Lower leg skin (tissue), 4 donors: ENCODE measurements at places on chromosomes 2 and 18. TPM values are rescaled to one million over a fixed set of nuclear protein-coding genes. Genes with fewer than 3 reads are reported as not detected.

AKAIN1 gene
- not detected for total RNA-seq

HOXD8 gene
- 2.4 TPM for total RNA-seq

PRR30 gene
- not detected for total RNA-seq

PPIG gene
- total RNA-seq = 23.5 TPM

SLC35F6 gene
- 96.7 TPM for total RNA-seq

NCKAP5 gene
- total RNA-seq = 5.1 TPM

- DNase-seq = no peak
Observed at GRCh38 chr2:220857368-220857767, 714.7 kb downstream of the EPHA4 start.

DNA sequence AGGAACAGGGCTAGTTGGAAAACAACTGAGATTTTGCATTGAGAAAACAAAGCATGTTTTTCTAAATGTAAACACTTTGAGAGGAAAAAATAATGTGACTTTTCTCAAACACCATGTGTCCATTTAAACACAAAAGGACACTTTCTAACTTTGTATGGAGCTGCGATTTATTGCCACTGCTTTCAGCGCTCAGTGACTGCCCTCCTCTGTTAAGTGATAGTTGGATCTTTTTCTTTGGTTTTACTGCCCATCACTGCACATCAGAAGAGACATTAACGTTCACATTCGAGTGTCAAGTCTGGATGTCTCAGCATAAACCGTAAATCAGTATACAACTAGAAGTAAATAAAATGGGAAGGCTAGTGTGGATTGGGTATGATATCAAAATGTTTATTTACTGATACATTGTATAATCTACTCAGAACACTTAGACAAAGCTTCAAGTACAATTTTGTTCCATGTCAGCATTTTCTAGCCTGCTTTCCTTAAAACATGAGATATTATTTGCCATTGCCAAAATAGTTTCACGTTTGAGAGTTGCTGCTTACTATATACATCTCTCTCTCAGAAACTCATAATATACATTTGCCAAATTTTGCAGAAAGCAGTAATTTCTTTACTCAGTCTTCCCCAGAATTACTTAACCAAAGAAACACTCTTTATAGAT, 237.6 kb downstream of the IKZF2 start:
- DNase-seq = no peak

DNA sequence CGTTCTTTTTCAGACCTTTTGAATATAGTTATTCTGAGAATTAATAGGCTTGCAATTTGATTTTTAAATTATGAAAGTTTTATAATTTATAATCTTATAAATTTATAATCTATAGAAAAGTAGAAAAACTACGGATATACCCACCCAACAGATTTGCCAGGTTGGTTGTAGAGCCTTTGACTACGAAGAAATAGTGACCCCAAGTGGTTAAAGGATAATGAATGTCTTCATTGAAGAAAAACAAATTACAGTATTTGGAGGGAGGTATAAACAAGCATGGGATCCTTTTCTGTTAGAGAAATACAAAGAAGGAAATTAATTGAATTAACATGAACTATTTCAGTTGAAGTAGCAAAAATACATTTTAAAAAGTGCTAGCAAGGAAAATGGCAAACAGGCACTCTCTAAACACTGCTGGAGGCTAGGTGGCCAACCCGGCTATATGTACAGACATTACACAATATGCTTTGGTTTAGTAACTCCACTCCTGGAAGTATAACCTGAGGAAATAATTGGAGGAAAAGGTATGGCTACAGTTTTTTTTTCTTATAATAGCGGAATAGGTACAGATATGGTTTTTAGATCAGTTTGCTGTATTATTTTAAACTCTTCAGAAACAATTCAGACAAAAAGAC, 110.9 kb downstream of the MIB1 start:
- no peak for DNase-seq

- DNase-seq = no peak
Observed at GRCh38 chr2:229947544-229947943, 25.2 kb downstream of the FBXO36 start.

GRCh38 chr2:172097557-172098131, 5.1 kb downstream of the DLX2 start:
- no peak for DNase-seq

- no peak for DNase-seq
Observed at GRCh38 chr2:118714118-118714517, 133.3 kb downstream of the EN1 start.

DNA sequence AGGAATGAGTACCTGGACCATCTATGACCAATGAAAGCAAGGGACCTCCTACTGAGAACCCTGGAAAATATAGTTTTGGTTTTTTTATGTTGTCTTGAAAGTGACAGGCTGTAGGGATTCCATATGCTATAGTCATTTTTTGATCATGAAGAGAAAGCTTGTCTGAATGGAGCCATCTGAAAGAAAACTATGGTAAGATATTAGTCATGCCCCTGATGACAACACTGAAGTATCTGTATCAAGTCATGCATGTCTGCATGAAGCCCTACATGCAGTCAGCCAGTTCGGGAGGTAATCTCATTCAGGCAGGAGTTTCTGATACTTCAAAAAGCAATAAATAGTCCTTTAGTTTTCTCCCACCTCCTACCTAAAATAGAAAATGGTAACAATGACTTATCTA, 1042.0 kb downstream of the DPP10 start:
- DNase-seq = no peak

DNA sequence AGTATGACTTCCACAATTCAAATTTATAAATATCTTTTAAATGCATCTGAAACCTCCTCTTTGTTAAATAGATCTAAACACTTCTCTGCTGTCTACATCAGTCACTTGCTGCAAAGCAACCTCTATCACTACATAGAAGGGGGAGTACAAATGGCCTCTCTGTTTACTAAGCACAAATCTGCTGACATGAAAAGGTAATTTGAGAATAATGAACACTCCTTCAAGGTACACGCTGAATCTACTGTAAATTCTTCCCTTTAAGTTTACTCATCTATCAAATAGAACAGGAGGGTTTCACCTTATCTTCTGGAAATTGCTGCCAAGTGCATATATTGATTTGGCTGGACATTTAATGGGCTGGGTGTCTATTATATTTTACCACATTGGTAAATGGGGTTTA, 879.6 kb downstream of the SUCLG1 start:
- DNase-seq = no peak

GRCh38 chr2:111198701-111199100, 78.0 kb downstream of the BCL2L11 start:
- DNase-seq = no peak

DNA sequence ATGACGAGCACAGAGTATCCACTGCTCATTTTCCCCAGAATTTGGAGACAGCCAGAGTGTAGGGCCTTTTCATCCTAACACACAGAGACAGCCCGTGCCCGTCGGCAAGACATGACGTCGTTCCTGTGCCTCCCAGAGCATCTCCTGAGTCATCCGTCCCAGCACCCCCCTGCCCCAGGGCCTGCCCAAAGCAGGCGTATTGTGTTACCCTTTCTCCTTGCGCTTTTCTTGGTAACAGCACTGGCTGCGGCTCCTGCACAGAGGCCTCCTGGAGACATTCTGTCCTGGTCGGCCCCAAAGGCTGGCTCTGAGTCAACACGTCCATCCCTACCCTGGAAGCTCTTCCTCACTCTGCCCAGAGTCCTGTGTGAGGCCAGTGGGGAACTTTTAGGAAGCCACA, 217.1 kb downstream of the KLHL29 start:
- no peak for DNase-seq

- DNase-seq = no peak
Observed at GRCh38 chr2:120388222-120389035, 42.5 kb downstream of the INHBB start.

DNA sequence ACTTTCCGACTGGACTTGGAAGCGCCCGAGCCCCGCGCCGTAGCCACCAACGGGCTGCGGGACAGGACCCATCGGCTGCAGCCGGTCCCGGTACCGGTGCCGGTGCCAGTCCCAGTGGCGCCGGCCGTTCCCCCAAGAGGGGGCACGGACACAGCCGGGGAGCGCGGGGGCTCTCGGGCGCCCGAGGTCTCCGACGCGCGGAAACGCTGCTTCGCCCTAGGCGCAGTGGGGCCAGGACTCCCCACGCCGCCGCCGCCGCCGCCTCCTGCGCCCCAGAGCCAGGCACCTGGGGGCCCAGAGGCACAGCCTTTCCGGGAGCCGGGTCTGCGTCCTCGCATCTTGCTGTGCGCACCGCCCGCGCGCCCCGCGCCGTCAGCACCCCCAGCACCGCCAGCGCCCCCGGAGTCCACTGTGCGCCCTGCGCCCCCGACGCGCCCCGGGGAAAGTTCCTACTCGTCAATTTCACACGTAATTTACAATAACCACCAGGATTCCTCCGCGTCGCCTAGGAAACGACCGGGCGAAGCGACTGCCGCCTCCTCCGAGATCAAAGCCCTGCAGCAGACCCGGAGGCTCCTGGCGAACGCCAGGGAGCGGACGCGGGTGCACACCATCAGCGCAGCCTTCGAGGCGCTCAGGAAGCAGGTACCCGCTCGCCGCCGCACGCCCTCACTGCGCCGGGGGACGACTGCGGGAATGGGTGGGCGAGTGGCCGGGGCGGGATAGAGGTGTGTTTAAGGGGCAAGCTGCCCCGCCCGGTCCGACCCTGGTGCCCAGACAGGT, 713 bp downstream of the ATOH8 start:
- DNase-seq = no peak
